CD4-positive, alpha-beta T cell treated with Interferon alpha-2 for 1 hour (primary cell): ENCODE measurements at places on chromosomes 12 and 14.

GRCh38 chr12:113119980-113120669 is 15.4 kb downstream of the RASAL1 start:
- DNase-seq = no peak

DNA sequence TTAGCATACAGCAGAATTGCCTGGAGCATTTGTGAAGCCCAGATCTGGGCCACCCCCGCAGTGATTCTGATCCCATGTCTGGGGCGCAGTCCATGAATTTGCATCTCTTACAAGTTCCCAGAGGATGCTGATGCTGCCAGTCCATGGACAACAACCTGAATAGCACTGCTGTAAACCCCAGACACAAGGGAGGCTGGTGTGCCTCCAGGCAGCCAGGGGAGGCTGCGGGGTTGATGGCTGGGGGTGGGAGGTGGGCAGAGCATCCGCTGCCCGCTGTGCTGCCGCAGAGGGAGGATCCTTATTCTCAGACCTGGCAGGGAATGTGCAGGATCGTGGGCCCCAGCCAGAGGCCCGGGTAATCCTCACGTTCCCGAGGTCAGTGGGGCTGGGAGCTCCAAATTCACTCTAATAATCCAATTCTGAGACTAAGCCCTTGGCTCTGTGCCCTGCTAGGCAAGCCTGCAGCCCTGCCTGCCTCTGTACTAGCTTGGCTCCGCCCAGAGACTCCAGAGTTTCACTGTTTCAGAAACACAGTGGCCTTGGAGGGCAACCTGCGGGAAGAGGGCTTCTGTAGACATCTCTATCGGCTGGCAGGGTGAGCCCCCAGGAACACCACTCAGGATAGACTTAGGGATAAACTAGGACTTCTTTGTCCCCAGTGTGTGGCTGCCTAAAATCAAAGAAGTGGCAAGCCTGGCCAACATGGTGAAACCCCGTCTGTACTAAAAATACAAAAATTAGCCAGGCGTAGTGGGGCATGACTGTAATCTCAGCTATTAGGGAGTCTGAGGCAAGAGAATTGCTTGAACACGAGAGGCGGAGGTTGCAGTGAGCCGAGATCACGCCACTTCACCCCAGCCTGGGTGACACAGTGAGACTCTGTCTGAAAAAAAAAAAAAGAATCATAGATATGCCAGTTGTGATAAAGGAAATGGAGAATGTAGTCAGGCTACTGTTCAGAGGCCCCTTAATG is 17.8 kb upstream of the MLEC start:
- no peak for DNase-seq

- DNase-seq = no peak
These were observed 151.4 kb upstream of the TMCC3 start for GRCh38 chr12:94801745-94802144.

GRCh38 chr12:132407451-132407961 is 78.1 kb upstream of the GALNT9 start:
- DNase-seq = no peak

- DNase-seq = no peak
These were observed 30.7 kb downstream of the MAP4K5 start for GRCh38 chr14:50501642-50502041.

DNA sequence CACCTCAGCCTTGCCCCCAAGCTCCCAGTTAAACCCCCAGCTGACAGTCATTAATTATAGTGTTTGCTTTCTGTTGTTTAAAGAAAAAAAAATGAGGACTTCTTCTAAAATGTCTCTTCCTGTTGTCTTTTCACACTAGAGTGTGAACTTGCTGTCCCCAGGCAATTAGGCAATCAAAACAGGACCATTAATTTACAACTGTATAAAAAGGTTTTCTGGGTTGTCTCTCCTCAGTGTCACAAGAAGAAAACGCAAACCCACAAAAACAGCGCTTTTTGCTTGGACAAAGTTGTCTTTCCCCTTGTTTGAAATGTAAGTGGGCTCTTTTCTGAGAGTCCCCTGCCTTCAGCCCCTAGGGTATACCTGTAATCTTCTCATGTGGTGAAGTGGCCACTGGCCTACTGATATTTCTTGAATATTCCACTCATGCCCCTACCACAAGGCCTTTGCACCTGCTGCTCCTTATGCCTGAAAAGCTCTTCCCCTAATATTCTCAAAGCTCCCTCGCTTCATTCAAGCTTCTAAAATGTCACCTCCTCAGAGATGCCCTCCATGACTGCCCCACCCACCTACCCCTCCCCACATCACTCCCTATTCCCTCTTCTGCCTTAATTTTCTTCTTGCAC is 158.9 kb upstream of the PWP1 start:
- DNase-seq = no peak

GRCh38 chr12:113478351-113479011 is 6.8 kb upstream of the LHX5 start:
- no peak for DNase-seq

DNA sequence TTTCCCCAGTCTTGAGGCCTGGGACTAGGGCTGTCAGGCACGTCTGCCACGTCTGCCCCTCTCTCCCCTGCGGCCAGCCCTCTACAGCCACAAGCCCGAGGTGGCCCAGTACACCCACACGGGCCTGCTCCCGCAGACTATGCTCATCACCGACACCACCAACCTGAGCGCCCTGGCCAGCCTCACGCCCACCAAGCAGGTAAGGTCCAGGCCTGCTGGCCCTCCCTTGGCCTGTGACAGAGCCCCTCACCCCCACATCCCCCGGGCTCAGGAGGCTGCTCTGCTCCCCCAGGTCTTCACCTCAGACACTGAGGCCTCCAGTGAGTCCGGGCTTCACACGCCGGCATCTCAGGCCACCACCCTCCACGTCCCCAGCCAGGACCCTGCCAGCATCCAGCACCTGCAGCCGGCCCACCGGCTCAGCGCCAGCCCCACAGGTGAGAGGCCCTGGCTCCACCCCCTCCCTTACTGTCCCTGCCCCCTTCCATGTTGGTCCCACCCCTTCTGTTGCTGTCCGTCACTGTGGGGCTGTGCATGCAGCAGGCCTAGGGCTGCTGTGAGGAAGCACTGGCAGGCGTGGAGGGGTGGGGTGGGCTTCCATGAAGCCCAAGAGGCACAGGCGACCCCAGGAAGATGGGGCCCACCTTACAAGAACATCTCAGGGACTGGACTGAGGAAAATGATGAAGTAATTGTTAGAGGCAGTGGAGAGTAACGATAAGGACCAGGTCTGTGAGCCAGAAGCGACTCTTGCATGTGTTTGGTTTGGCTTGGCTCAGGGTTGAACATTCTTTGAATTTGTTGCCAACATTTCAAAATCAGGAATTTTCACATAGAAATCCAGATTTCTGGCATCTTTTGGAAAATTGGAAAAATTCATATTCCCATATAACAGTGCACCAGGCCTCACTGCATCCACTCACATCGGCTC is 16.8 kb downstream of the C12orf43 start:
- no peak for DNase-seq
